ENCODE measurements at places on chromosomes 11 and 22.
A peak's percentile ranks its signal among the peaks of the same experiment; 100 is the strongest.

DNA sequence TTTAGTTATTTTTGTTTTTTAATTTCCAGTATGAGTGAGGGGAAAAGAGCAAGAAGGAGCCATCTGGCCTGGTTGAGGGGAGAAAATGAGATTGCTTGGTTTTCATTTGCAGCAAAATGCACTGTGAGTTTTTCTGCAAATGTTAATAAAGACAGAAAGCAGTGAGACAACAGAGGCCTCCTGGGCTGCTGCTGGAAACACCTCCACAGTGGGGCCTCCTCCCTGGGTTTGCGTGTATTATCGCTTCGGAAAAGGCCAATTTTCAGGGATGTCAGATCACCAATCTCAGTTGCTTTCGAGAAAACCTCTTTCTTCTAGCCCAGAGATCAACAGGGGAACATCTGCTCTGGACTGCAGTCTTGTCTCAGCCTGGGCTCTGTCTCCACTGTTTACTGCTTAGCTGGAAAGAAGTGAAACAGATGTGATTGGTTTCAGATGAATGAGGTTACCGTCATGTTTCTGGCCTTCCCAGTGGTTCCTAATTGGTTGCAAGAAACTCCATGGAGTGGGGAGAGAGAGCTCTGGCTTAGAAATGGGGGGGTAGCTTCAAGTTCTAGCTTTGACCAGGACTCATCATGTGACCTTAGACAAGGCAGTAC lies 17.3 kb downstream of the TSPAN18 start:
- peak; percentile 85 for DNase-seq

- DNase-seq, result no peak
These were observed 23.9 kb downstream of the SLC22A12 start for GRCh38 chr11:64614917-64615316.

DNA sequence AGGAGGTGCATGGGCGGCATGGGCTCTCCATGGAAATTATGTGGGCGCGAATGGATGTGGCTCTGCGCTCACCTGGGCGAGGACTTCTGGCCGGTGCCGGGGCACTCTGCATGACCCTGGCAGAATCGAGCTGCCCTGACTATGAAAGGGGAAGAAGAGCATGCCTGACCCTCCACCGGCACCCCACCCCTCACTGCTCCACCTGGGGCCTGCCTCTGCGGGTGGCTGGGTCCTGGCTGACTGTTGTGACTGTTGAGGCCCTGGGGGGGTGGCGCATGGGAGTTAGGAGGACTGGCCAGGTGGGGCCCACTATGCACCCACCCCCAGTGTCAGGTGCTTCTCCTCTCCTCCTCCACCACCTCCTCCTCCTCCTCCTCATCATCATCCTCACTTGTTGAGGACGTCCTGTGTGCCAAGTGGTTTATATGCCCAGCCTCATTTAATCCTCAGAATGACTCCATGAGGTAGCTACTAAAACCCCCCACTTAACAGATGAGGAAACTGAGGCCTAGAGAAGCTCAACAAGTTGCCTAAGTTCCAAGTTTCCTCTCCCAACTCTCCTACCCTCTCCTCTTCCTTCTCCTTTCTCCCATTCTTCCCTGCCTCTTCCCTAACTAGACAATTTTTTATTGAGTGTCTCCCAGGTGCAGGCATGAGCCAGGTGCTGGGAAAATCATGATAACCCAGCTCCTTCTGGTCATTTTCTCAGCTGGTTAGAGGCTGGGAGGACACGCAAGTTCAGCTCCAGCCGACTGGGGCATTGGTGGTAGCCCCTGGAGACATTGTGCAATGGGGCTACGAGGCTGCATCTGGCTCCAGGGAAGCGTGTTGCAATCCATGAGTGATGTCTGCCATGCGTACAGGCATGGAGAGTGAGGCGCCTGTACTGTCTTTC lies 2.3 kb downstream of the MYEOV start:
- peak; percentile 43 for DNase-seq

DNA sequence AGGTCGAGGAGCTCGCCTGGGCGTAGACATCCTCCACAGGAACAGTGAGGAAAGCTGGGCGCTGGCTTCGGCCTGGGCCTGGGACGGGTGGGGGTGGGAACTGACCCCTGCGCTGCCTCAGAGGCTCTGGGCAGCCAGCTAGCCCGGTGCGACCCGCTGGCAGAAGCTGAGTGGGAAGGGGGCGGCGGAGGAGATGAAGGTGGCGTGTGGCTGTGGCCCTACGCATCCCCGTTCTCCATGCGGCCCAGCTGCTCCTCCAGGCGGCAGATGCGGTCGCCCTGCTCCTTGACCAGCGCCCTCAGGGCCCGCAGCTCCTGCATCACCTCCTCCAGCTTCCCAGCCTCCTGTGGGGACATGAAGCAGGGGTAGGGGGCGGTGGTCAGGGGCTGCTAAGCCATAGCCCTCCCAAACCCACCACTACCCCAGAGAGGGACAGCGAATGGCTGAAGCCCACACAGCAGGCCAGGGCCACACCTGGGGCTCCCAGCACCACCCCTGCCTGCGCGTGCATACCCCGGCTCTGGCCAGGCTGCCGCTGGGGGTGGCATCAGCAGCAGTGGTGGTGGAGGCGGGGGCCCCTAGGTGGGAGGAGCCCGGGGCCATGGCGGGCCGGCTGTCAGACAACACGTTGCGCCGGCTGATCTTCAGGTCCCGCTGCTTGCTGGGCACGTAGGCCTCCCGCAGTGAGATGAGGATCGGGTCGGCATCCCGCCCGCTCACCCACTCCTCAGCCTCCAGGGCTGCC lies 848 bp upstream of the PTPRCAP start:
- DNase-seq, result peak; percentile 54

- no peak for DNase-seq
These were observed 98.3 kb upstream of the CHRM4 start for GRCh38 chr11:46489656-46490560.

DNA sequence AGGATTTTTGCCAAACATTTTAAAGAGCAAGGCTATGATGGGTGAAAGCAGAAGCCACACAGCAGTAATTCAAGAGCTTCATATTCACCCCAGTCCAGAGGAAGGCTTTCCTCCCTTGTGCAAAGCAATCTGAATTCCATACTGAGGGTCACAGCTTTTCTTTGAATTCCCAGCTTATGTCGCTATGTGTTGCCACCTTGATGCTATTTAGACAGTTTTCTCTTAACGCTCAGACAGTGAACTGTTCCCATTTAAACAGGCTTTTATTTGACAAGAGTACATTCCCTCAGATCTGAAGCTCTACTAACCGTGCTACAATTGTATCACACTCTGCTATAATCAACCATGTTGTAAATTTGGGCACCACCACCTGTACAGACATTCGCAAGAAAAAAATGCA lies 279.7 kb downstream of the CADM1 start:
- DNase-seq, result no peak

GRCh38 chr11:78192911-78193351 lies 4.2 kb downstream of the USP35 start:
- DNase-seq, result no peak

- no peak for DNase-seq
These were observed 97.5 kb upstream of the CCDC179 start for GRCh38 chr11:22957786-22958185.

All from stomach (tissue), 19 donors.